Endodermal cell (in vitro differentiated cells): ENCODE measurements at places on chromosomes 2 and 18.

- no peak for DNase-seq
Measured at GRCh38 chr2:111222204-111222866, 101.6 kb downstream of the BCL2L11 start.

- no peak for DNase-seq
Measured at GRCh38 chr2:227248876-227249275, 76.2 kb upstream of the MFF start.

- DNase-seq: no peak
Measured at GRCh38 chr2:228949831-228950230, 321.3 kb downstream of the PID1 start.

DNA sequence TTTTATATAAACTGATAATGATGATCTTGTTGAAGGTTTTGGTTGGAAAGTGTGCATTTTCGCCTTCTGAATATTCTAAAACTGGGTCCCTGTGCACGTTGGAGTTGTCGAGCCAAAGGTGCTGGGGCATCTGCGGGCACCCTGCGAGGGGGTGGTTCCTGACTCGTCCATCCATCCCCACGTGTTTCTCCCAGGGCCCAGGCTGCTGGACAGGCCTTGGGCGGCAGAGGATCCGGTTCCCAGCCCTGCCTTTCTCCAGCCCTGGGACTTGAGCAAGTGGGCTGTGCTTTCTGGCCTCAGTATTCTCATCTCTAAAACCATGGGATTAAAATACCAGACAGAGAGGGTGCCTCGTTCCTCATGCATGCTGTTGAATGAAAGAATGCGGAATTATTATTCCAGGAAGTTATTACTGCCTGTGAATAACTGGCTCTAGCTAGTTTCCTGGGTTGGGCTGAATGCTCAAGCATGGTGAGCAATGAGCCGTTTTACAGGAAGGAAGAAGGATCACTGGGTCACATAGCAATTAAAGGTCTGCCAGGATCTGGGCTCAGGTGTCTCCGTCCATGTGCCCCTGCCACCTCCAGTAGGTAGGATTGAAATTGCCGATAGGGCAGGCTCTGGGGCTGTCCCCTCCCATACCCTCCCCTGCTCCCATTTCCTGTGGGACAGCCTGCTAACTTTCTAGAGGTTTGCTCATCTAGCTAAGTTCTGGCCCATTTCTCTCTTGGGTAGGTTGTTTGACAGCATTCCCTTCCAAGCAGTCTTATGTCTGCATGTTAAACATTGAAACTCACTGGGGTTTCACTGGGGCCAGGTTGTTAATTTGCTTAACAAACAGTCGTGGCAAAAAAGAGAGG lies 77.2 kb upstream of the HS6ST1 start:
- peak; percentile 51 for DNase-seq

- no peak for DNase-seq
Measured at GRCh38 chr2:96315400-96316071, 9.6 kb upstream of the ITPRIPL1 start.

DNA sequence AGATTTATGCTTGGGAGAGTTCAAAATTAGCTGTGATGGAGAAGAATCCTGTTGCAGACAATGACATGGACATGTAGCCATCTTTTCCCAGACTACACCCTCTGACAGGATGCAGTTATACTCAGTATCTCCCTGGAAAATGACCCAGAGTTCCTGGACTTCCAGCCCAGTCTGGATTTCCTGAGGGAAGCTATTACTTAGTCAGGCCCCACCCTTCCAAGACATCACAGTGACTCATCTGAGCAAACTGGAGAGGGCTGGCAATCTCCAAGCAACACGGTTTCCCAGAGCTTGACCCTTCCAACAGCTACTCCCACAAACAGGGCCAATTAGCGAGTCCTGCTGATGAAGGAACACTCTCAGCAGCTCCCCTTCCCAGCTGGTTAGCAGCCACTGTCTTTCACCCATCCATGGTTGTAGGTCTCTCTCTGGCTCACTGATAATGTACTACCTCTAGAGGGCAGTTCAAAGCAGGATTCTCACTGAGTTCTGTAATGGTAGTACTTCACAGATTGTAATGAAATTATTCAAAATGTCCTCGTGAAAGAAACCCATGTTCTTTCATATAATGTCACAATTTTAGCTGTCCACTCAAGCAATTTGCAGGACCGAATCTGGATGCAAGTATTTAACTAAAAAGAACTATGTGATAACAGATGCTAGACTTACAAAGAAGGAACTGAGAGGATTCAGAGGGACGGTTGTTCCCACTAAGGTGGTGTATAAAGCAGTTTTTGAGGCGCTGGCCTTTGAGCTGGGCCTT lies 110.2 kb downstream of the MDH1 start:
- peak; percentile 88 for DNase-seq

DNA sequence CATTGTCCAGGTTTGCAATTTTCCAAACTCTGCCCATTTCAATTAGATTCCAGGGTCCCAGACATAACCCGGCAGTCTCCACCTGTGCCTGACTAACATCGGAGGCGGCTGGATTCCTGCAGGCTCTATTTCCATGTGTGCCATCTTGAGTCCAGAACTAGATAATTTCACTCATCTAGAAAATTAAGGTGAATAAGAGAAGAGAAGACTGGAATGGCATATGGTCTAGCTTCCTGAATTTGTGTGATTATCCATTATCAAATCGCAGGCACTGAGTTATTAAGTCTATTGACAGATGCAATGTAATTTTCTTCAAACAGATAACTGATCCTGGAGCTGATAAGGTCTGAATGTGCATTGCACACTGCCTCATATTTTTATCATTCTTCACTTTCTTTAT lies 305.2 kb downstream of the ETAA1 start:
- DNase-seq: no peak

GRCh38 chr2:219001577-219002394 lies 8.6 kb upstream of the CRYBA2 start:
- peak; percentile 89 for DNase-seq

DNA sequence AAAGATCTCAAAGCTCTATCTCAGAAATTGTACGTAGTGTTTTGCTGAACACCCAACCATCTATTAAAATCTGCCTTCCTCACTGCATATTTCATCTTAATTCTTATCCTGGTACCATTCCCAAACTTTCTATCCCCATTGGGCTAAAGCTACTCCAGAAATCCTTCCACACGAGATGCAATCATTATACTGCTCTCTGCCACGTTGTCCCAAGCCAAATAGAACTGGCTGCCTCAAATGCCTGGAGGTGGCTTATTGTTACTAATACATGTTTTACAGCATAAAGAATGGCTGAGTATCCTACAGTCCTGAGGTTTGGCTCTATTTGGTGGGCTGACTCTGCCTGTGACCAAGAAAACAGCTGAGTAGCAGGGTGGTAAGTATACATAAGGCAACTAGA lies 306.0 kb upstream of the ACVR2A start:
- no peak for DNase-seq

DNA sequence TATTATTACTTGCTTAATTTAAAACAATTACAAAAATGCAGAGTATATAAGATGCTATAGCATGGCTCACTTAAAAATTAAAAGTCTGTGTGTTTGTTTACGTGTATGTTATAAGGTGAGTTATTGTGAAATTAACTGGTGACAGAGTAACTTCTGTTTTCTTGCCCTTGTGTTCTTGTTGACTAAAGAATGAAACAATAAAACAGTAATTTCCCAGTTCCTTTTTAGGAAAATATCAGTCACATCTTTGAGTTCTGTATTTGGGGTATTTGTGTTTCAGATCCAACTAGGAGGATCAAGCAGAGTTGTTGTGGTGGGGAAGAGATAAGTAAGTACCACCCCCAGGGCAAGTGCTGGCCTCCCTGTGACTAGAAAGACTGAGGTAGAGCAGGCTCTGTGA lies 143.6 kb downstream of the CCDC148 start:
- no peak for DNase-seq

- no peak for DNase-seq
Measured at GRCh38 chr2:54496920-54497319, 40.8 kb downstream of the SPTBN1 start.

DNA sequence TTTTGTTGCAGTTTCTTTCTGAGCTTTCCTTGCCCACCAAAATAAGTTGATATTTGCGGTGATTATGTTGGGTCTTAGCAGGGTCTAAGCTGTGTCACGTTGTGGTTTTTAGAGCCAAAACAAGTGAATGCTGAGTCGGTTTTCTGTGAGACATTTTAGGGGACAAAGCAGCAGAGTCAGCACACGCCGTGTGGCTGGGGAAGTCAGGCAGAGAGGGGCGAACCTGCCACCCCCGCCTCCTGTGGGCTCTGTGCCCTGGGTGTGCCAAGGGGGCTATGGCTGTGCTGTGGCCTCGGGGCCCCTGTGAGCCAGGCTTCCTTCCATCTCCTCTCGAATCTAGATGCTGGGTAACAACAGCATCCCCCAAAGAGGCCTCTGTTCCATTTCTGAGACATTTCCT lies 30.8 kb upstream of the TMEM87B start:
- DNase-seq: no peak

GRCh38 chr2:70019096-70019495 lies 57.7 kb upstream of the ASPRV1 start:
- DNase-seq: no peak

DNA sequence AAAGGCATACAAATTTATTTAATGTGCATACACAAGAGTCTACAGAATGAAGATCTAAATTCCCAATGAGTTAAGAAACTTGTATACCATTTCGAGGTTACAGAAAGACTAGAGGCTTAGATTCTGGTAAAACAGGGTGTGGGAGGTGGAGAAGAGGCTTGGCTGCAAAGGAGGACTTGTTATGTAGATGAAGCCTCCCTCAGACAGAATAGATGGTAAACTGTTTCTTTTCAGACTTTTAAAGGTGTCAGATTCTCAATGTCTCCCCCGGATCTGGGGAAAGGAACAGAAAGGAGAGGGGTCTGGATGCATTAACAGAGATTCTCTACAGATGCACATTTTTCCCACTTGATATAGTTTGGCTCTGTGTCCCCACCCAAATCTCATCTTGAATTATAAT lies 126.0 kb downstream of the ST6GAL2 start:
- DNase-seq: no peak

DNA sequence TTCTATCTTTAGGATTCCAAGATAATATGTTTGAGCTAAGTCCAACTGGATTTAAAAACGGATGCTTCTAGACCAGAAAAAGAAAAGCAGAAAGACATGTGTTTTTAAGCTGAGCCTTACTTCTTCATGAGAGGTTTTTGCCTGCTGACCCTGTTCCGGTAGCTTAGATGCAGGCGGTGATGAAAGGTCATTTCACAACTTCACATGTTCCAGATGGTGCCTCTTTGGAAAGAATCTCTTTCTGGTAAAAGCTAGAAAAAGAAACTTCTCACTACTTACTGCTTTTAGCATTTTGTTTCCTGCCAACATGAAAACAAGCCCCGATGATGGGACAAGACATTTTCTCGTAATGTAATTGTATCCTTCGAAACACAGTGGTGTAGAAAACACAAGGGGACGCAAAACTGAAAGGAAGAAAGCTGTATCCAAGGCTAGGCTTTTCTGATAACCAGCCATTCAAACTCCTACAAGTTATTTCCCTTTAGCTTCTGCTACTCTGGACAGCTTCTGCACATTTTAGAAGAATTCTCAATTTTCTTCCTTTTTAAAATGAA lies 407.3 kb upstream of the LYPD1 start:
- DNase-seq: no peak

DNA sequence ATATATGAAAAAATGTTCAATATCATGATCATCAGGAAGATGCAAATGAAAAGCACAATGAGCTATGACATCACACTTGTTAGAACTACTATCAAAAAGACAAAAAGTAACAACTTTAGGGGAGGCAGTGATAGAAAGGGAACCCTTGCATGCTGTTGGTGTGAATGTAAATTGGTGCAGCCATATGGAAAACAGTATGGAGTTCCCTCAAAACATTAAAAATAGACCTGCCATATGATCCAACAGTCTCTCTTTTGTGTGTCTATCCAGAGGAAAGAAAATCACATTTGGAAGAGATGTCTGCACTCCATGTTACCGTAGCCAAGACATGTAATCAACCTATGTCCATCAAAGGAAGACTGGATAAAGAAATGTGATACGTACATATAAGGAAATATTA lies 92.3 kb upstream of the ALKAL2 start:
- no peak for DNase-seq

GRCh38 chr2:15614545-15615300 lies 23.1 kb downstream of the DDX1 start:
- no peak for DNase-seq

GRCh38 chr18:50044402-50044801 lies 150.5 kb downstream of the MYO5B start:
- DNase-seq: peak; percentile 65

DNA sequence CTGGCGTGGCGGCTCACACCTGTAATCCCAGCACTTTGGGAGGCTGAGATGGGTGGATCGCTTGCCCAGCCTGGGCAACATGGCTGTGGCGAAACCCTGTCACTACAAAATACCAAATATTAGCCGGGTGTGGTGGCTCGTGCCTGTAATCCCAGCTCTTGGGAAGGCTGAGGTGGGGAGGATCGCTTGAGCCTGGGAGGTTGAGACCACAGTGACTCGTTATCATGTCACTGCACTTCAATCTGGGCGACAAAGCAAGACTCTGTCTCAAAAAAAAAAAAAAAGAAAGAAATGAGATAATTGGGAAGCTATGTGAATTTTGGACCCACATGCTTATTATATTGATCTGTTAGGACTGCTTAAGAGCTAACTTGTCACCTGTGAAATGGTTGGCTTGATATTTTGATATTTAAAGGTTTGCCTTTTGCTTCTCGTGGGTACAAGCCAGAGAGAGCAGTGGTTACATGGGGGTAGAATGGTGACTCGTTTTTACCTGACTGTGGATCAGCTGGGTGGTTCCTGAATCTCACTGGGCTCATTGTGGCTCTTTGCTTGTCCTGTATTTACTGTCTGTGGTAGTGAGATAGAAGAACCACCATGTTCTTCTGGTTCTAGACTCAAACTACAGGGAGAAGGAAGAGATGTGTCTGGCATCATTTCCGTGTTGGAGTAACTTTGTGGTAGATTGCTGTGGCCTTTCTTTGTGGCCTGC lies 28.9 kb downstream of the ZNF532 start:
- DNase-seq: no peak

- DNase-seq: no peak
Measured at GRCh38 chr2:207088276-207088675, 77.5 kb downstream of the KLF7 start.

- no peak for DNase-seq
Measured at GRCh38 chr2:33796511-33796910, 197.4 kb upstream of the FAM98A start.

DNA sequence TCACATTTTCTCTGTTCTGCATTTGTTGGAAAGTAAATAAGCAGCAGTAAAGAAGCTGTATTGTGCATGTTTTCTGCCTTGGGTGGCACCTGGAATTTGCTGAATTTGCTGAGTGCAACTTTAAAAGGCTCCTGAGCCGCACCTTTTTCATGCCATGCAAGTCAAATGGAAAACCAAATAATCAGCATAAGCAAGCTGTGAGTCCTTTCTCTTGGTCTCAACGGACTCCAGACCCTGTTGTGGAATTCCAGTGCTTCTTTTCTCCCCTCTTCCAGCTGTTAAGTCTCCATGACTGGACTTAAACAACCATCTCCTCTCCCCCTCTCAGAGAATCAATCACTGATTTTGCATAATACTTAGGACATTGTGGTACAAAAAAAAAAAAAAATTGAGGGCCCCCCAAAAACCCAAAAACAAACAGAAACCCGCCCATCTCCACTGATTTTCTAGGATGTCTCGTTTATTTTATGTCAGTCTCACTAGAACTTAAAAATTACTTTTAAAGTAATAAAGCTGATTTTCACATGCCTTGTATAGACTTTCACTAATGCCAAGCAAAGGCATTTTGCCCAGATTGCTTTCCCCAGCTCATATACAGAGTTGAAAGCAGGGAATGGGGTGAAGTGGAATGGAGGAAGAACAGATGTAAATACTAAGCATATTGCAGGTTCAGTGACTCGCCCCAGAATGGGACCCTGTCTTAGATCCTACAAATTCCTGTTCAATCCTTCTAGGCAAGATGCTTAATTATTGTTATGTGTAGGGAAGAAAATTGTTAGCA lies 5.1 kb upstream of the CETN1 start:
- DNase-seq: peak; percentile 50
